ENCODE measurements at places on chromosomes 2 and 18.

- DNase-seq = no peak
Measured at GRCh38 chr2:43459446-43460173, 136.2 kb downstream of the THADA start.

GRCh38 chr2:85151026-85151425 is 17.8 kb downstream of the TCF7L1 start:
- DNase-seq = no peak

DNA sequence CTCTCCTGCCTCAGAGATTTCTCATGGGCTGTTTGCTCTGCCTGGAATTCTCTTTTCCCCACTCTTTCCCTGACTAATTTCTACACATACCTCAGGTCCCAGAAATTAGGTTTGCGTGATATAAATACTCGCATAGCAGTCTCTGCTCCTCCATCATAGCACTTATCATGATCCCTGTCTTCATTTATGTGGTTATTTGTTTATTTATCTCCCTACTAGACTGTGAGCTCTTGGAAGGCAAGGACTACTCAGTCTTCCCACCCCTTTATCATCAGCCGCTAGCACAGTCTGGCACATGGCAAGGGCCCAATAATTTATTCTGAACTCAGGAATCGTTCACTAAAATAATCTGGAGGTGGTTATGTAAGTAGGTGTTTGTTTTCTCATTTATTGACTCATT is 79.3 kb downstream of the ADCYAP1 start:
- no peak for DNase-seq

- DNase-seq = no peak
Measured at GRCh38 chr18:22330508-22330907, 87.2 kb downstream of the CTAGE1 start.

DNA sequence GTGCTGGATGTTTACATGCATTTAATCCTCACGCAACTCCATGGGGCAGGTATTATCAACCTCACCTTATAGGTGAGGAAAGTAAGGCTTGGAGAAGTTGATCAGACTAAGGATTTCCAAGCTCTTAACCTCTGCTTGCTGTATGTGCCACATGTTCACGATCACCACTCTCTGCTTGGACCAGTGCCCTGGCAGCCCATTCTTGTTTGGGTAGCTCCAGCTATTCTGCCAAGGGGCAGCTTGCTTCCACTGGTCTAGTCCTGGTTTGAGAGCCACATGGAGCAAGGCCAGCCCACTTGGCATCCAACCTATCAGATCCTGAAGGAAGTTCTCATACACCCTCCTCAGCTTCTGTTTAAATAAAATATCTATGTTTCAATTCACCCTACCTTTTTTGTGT is 14.3 kb downstream of the PLB1 start:
- DNase-seq = no peak

DNA sequence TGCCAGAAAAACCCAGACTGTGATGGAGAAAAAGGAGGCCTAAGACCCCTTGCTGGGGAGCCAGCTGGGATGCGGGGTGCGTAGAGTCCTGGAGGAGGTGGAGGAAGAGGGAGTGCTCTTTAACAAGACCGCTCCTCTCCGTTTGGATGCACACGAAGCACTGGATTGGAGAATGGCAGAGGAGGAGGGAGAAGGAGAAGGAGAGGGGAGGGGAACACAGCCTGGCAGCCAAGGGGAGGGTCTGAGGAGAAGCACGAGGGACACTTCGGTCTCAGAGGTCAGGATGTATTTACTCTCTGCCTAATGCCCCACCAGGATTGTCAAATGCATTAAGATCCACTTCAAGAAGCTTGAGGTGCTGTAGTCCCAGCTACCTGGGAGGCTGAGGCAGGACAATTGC is 42.0 kb upstream of the SLC35G4 start:
- DNase-seq = no peak

GRCh38 chr2:182767578-182767977 is 51.5 kb downstream of the DNAJC10 start:
- DNase-seq = no peak

DNA sequence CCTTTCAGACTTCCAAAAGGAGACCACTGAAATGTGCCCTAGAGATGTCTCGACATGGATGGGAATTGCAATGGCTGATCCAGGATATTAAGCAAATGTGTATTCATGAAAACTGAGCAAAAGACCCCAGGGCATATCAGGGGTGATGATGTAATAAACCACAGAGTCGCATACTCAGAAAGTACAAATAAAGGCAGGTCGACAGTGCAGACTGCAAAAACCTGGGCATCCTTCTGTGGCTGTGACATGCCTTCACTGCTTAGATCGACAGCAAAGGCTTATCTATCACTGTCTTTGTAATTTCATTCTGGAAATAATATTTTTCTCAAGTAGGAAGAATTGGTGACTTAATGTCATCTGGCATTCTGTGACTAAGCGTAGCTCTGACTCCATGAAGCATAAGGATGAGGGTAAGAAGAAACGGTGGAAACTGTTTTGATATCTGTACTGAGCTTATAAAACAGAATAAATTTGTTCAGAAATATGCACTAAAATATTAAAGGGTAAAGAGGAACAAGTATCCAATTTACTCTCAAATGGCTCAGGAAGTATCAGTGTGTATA is 115.6 kb upstream of the NRP2 start:
- no peak for DNase-seq

GRCh38 chr18:42514512-42514911 is 559.5 kb downstream of the PIK3C3 start:
- DNase-seq = no peak

DNA sequence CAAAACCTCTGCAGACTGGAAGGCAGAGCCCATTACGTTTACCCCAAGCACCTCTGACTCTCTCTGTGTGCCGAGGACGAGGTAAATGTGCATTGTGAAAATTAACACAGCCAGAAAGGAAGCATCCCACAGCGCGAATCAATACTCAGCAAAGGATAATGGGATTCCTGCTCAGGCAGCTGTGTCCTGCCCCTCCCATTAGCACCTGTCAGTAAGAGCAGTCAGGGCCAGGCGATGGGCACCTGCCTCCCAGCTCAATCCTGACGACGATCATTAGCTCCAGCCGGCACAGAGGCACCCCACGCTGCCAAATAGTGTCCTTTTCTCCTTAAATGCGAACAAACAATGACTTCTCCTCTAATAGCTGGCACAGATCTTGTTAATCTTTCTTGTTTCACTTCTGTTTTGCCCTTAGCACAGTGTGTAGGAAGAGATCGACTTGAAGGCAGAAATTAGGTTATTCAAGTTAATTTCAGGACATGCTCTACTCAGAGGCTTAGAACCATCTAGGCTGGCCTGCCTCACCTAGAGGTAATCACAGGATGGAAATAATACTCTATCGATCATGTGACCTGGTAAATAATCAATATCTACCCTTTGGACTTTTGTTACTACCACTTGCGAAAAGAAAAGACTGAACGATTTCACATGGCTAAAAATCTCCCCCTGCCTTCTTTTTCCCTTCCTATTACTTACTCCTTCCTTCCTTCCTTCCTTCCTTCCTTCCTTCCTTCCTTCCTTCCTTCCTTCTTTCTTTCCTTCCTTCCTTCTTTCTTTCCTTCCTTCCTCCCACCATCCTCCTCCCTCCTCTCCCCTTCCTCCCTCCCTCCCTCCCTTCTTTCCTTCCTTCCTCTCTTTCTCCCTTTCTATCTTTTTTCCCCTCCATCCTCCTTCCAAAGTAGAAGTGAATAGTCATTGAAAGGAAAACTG is 487.9 kb upstream of the ID2 start:
- no peak for DNase-seq

DNA sequence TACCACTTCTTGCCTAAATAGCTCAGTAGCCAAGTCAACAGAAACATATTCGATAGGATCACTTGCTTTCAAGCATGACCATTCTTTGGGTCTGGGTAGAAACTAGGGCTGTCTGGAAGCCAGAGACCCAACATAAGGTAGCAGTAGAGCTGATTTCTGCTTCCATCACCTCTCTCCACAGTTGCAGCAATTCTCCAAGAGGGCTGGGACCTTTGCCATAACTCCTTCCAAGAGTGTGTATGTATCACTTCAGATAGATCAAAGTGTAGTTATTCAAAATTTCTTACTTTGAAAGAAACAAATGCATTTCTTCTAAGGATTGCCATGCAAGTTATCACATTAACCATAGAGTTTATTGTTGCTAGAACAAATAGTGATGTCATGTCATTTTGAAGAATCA is 172.0 kb upstream of the GALNT5 start:
- DNase-seq = no peak

GRCh38 chr2:104772996-104773395 is 80.9 kb upstream of the POU3F3 start:
- DNase-seq = no peak

- DNase-seq = no peak
Measured at GRCh38 chr18:76979111-76979751, 153.4 kb downstream of the MBP start.

GRCh38 chr18:13893418-13893760 is 21.9 kb downstream of the MC2R start:
- DNase-seq = no peak

- no peak for DNase-seq
Measured at GRCh38 chr2:181614874-181615638, 41.8 kb downstream of the CERKL start.

DNA sequence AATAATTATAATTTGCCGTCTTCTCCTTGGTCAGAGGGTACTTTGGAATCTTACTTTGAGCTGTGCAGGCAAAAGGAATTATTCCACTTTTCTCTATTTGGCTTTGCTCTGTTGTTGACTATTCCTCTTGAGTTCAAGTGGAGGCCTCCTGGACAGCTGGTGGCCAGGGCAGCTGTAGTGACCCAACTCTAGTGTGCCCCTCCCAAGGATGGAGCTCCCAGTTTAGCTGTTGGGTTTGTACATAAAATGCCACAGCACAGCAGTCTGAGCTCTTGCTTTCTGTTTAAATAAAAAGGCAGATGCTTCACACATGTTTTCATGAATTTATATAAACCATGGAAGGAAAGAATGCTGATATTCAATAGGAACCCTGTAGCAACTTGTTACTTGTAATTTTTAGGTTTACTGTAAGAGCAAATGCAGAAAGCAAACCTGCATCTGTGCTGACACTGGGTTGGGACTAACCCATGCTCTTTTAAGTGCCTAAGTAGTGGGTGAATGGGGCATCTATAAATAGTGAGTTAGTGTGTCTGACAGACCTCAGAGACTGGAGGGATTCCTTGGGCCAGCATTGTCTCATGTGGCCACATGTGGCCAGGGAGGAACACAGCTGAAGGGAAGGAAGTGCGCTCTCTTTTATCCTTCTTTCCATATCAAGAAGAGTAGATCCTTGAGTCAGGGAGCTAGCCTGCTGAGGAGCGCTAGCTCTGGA is 121.8 kb downstream of the FHOD3 start:
- DNase-seq = no peak

GRCh38 chr2:152715854-152716428 is 1.3 kb downstream of the PRPF40A start:
- no peak for DNase-seq

DNA sequence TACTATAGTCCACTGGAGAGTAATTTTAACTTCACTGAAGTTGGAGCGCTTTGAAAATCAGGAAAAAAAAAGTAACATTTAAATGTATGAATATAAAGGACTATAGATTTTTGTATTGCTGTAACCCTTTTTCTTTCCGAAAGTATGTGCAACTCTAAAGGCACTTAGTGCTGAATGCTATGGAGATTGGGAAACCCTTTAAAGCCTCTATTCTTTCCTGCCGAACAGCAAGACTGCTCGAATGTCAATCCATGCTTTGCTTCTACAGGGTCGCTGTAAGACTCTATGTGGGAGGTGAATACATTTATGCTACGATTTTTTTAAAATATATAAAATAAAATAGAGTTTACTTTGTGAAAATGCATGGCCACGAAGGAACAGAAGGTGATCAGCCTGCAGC is 825 bp downstream of the GRB14 start:
- no peak for DNase-seq

DNA sequence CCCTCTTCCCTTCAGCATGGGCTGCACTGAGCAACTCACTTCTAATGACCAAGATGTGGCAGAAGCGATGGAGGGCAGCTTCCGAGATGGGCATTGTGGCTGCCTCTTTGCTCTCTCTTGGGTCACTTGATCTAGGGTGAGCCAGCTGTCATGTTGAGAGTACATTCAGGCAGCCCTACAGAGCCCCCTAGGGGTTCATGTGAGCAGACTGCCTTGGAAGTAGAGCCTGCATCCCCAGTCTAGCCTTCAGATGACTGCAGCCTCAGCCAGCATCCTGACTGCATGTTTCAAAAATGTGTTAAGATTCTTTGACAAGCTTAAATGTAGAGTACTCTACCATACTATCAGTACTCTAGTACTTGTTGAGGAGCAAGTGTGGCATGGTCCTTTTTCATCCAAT is 143.9 kb downstream of the NCK2 start:
- no peak for DNase-seq

GRCh38 chr2:226338825-226339224 is 460.8 kb downstream of the IRS1 start:
- DNase-seq = no peak

DNA sequence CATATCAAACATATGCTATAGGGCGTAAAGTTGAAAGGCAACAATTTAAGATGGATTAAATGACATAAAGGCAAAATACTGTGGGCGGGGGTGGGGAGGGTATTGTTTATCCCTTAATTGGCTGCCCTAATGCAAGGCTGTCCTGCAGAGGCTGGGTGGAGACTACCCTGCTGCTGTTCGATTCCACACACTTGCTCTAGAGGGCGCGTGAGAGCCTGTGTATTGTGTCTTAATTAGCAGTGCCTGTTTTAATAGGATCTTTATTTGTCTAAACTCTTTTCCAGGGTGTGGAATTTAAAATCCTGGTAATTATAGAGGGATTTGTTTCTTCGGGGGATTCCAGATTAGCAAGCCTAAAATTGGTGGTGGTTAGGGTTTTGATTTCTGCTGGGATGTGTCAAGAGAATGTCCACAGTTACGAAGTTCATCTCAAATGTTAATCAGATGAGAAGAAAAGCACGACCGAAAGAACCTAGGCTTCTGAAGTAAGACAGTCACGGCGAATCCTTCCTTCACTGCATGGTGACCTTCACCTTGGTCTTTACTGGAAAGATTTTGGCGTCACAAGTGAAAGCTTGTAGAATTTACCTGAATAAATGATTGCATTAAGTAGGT is 103.5 kb upstream of the MAP3K20 start:
- DNase-seq = no peak

GRCh38 chr2:41000374-41000773 is 548.5 kb upstream of the SLC8A1 start:
- no peak for DNase-seq

DNA sequence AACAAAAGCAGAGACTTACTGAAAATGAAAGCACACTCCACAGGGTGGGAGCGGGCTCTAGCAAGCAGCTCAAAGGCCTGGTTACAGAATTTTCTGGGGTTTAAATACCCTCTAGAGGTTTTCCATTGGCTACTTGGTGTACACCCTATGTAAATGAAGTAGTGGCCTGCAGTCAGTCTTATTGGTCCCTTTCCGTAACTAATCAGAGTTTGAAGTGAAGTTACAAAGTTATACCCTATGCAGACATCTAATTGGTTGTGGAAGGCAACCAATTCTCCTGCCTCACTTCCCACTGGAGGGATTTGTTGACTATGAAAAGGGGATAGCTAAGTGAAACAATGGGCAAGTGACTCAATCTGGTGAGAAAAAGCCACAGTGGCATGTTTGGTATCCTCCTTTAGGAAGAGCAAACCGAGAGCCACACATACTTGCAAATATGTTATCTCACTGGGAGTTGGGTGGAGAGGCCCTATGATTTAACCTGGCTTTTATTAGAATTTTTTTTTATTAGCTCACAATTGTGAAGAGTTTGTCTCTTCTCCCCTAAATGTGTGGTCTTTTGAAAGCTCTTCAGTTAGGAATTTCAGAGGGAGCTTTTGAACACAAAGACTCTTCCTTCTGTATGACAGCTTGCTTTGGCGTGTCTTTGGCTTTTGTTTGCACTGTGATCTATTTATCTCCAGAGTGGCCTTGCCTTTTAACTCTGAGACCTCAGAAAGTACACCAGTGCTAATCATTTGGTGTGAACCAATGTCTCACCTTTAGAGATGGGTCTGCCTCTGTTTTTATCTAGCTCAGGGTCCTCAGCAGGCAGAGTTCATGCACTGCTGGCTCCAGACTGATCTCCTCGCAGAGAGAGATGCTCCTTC is 69.6 kb downstream of the MAP4K4 start:
- no peak for DNase-seq

All from mesothelial cell of epicardium (in vitro differentiated cells).